ENCODE measurements at places on chromosomes 3 and 15.

- no peak for DNase-seq
These were observed 293.5 kb downstream of the KBTBD8 start for GRCh38 chr3:67291287-67292252.

DNA sequence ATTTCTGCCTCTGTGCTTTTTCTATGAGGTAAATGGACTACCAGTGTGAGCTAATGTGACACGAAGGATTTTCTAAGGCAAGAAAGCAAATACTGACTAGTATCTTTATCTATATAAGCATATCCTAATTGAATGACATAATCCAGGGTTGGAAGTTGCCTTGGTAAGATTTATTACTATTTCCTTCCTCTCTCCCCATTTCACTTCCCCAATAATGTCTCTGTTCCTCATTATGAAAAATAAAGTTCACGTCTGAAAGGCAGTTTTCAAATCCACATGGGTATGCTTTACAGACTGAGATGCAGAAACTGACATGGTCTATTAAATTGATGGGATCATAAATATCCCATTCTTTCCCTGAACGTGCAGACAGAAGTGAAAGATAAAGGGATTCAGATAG lies 86.0 kb downstream of the DTWD1 start:
- DNase-seq, result no peak

DNA sequence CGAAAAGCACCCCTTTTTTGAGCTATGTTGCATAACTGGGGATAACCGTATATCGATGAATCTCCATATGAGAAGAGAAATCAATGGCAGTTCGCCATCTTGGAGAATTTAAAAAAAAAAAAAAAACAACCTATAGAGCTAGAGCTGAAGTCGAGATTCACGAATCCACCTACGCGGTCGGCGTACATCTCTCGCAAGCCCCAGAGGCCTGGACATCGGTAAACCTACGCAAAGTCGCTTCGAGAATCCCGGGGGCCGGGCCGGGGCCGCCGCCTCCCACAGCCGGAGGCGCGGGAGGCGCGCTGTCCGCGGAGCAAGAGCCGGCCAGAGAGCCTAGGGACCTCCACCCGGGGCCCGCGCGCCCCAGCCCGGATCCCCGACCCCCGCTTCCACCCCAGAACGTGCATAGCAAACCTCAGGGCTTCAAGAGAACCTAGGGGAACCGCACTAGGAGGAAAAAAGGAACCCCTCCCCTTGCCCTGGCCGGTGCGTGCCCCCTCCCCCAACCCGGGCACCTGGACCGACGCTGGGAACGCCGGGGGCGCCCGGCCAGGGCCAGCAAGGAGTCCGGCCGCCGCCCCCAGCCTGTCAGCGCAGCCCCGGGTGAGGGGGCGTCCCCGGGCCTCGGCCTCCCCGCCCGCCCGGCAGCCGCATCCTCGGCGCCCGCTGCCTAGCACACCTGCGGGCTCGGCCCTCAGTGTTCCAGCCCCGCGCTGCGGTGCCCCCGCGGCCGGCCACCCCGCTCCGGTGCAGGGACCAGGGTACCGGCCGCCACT lies 567 bp downstream of the PFN2 start:
- DNase-seq, result peak; percentile 84

- DNase-seq, result no peak
These were observed 928.5 kb upstream of the ROBO1 start for GRCh38 chr3:80696280-80696679.

- DNase-seq, result no peak
These were observed 1064.4 kb upstream of the CFAP20DC start for GRCh38 chr3:60114191-60114590.

- DNase-seq, result no peak
These were observed 346.6 kb upstream of the DCBLD2 start for GRCh38 chr3:99248130-99248529.

DNA sequence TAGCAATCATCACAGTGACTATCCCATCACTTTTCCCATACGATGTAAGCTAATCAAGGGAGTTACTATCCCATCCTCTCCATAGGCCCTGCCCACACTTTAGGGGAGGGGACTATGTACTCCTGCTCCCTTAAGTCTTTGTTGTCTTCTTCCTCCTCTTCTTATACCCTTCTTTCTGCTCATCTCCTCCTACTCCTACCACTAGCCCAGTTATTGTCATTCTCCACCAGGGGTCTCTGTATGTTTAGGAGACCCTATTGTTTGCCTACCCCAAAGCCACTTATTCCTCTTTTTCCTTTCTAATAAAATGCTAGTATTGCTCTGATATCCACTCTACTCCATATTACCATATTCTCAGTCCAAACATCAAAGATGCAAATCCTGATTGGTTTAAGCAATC lies 27.8 kb downstream of the STAC start:
- DNase-seq, result no peak

DNA sequence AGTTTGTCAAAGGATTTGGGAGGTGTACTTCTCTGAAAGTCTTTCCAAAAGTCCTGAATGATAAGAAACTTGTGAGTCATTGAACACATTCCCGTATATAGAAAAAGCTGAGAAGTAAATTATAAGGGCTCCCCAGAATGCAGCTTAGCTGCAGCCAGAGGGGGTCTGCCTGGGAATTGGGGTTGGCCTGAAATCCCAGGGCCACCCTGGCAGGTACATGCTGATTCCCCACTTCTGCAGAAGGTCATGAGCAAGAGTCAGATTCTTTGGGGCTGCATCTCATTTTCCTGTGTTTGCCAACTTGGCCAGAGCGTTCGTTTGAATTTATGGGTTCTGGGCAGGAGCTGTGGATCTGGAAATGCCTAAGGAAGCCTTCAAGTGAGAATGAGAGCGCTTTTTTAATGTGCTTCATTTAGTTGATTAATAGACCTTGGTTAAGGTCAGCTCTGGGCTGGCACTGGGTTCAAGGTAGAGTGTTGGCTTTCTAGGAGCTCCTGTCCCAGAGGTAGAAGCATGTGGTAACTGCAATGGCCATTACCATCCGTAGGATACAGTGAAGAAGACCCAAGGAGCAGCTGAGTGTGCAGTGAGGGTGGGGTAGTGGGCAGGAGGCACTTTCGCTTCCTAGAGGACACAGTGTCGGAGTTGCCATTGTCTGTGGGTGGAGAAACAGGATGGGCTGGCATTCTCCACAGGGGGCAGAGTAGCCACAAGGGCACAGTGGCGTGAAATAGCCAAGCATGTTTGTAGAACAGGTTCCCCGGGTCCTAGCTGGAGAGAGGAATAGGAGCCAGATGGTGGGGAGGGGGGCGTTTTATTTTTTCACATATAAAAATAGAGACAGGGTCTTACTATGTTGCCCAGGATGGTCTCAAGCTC lies 3.2 kb downstream of the SLC6A6 start:
- no peak for DNase-seq

GRCh38 chr15:58608711-58609110 lies 140.8 kb downstream of the ADAM10 start:
- no peak for DNase-seq

- DNase-seq, result no peak
These were observed 842.8 kb upstream of the EPHA6 start for GRCh38 chr3:95971573-95971972.

DNA sequence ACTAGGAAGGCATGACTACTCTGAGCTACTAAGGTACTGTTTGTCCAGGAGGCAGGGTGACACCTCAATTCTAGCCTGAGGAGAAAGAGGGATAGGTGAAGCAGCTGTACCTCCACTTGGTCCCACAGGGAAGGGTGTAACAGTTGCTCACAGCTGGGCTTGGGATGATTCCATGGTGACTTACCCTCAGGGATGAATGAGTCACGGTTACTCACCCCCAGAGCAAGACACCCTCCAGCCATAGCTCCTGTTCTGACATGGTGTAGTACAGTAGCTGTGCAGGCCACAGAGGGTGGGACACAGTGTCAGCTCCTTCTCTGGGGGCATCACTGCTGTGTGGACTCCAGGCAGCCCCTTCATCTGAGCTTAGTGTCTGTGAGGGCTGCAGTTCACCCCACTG lies 868.6 kb upstream of the SEMA6D start:
- no peak for DNase-seq

DNA sequence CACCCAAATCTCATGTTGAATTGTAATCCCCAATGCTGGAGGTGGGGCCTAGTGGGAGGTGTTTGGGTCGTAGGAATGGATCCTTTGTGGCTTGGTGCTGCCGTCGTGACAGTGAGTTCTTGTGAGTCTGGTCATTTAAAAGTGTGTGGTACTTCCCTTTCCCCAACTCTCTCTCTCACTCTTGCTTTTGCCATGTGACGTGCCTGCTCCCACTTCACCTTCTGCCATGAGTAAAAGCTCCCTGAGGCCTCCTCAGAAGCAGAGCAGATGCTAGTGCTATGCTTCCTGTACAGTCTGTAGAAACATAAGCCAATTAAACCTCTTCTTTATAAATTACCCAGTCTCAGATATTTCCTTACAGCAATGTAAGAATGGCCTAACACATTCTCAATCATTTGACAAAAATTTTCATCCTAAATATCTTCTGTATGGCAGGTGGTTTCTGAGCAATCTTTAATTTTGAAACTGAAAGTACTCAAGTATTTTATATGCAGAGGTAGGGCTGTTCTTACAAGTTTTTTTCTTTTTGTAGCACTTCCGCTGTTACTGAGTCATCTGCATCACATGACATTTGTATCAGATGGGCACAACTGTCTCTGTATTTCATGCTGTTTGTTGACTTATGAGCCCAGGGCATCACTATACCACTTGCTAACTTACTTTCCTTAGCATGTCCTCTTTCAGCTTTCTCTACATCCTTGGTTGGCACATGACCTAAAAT lies 8.8 kb downstream of the RPL39L start:
- peak; percentile 21 for DNase-seq

- DNase-seq, result no peak
These were observed 29.4 kb upstream of the AP3B2 start for GRCh38 chr15:82739086-82739485.

DNA sequence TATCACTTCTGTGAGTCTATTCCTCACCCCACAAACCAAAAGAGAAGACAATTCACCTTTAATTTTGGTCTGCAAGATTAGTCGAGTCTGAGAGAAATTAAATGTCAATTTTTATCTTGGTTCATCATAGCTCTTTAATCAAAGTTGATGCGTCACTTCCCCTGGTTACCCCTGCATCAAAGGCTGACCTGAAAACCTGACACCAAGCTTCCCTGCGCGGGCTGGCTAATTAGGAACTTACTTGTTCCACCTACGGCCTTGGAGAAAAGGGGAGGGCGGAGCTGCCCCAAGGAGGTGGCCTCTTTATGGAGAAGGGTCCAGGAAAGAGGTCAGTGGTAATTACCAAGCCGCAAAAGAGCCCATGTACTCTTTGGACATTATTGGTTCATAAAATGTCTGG lies 218.4 kb downstream of the ARRDC4 start:
- DNase-seq, result no peak

- DNase-seq, result no peak
These were observed 3.0 kb upstream of the KLHL6 start for GRCh38 chr3:183558495-183558894.

GRCh38 chr3:72559385-72559784 lies 288.9 kb downstream of the SHQ1 start:
- no peak for DNase-seq

DNA sequence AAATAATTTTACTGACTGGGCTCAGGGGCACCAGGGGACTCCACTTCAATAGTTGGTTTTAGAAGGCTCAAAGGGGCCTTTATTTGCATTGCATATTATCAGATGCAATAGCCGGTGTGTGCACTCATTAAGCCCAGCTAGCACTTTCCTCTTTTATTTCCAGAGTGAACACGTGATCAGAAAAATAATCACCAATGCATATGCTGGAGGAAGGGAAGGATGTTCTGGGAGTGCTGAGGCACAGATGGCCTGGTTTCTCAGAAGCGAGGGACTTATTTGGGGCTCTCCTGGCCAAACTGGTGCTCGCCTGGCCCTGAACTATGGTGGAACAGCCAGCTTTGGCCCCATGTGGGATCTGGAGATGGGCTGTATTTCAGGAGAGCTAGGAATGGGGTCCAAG lies 60.4 kb upstream of the SEC13 start:
- DNase-seq, result no peak

DNA sequence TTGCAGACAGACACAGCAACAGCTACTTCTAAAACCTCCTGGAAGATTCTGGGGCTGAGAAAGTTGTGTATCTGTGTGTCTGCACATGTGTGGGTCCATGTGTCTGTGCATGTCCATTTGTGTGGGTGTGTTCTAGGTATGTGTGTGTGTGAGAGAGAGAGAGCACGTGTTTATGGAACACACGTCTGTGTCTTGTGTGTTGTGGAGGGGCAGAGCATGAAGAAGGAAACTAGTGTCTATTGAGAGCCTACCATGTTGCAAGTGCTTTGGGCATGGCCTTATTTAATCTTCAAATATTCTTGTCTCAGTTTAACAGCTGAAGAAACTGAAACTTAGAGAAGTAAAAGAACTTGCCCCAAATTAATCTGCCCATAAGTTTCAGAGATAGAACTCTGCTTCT lies 327.5 kb downstream of the UACA start:
- no peak for DNase-seq

- no peak for DNase-seq
These were observed 16.3 kb upstream of the SMAD6 start for GRCh38 chr15:66685638-66686150.

DNA sequence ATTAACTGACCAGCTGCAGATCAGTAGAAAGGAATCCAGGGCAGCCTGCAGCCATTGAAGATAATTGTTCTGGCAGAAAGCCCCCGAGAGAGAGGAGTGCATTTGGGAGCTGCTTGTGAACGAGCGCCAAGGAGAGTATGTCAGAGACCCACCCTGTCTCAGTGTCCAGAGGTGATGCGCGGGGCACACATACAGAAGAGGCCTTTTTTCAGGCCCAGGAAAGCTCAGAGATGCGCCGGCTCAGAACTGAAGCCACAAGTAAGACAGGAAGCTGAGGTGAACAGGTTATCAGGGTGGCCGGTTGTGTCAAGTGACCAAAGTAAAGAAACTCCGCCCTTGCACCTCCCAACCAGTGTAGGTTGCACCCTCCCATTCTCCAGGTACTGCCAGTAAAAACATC lies 59.8 kb upstream of the HEG1 start:
- DNase-seq, result no peak

DNA sequence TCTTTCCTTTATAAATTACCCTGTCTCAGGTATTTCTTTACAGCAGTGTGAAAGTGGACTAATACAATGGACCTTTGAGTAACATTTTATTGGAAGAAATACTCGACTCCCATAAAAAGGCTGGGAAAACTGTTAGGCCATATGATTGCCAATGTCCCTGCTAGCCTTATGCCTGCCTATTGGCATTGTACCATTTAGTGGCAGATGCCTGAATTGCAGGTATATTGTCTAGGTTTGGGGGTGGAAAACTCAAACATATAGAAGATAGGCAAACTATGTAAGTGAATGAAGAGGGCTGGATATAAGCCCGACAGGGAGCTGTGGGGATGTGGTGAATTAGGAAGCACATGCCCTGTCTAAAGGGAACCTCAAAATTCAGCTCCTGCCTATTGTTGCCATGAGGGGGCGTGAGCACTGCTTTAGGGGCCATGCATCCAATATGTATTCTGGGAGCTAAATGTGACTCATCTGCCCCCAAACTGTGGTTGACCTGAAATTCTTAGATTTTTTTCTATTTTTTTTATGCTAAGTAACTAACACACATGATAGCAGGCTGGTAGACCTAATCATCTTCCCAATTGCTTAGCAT lies 65.2 kb upstream of the TRA2B start:
- DNase-seq, result no peak

- no peak for DNase-seq
These were observed 8.6 kb downstream of the SCN5A start for GRCh38 chr3:38640661-38641452.
